B cell (primary cell): ENCODE measurements at places on chromosomes 13 and 19. TPM values are rescaled to one million over a fixed set of nuclear protein-coding genes. Genes with fewer than 3 reads are reported as not detected.

Gene PDS5B
- total RNA-seq, result 62.9 and 66.2 TPM in 2 replicates

Gene NUMBL
- 21.8 and 27.7 TPM in 2 replicates for total RNA-seq

Gene KCNJ14
- 2.1 and 2.3 TPM in 2 replicates for total RNA-seq

Gene KIR2DL1
- total RNA-seq, result not detected in 2 replicates

DNA sequence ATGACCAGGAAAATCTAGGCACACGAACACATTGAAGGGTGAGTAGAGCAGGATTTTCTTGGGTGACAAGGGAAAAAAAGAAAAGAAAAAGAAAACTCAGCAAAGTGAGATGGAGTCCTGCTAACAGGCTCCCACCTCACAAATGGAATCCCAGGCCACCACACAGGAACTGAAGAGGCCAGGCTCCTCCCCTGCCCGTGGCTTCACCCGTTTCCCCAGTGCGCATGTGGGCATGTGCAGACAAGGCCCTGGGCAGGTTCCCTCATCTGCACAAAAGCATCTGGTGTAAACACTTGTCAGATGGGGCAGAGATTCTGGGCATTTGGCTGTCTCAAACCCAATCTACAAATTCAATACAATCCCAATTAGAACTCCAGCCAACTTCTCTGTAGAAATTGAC, 24.5 kb downstream of the CFAP97D2 start:
- H3K4me3 ChIP-seq, result no peak overlapping the region
- H3K27ac ChIP-seq, result no peak overlapping the region
- no peaks in the 10 kb centered on the region for H3K36me3 ChIP-seq
- no peak for DNase-seq
- H3K27me3 ChIP-seq, result no peaks in the 10 kb centered on the region

GRCh38 chr13:101412076-101412475, 4.2 kb downstream of the NALCN start:
- H3K27me3 ChIP-seq, result peaks cover 10% of the 10 kb centered on the region
- DNase-seq, result no peak
- H3K27ac ChIP-seq, result no peak overlapping the region
- peaks cover 4% of the 10 kb centered on the region for H3K4me1 ChIP-seq
- no peak overlapping the region for H3K4me3 ChIP-seq
- no peaks in the 10 kb centered on the region for H3K36me3 ChIP-seq

- no peak overlapping the region for H3K4me3 ChIP-seq
- no peak overlapping the region for H3K27ac ChIP-seq
- DNase-seq, result no peak
- H3K4me1 ChIP-seq, result no peaks in the 10 kb centered on the region
Observed at GRCh38 chr13:25578526-25578925, 206.8 kb downstream of the ATP8A2 start.

DNA sequence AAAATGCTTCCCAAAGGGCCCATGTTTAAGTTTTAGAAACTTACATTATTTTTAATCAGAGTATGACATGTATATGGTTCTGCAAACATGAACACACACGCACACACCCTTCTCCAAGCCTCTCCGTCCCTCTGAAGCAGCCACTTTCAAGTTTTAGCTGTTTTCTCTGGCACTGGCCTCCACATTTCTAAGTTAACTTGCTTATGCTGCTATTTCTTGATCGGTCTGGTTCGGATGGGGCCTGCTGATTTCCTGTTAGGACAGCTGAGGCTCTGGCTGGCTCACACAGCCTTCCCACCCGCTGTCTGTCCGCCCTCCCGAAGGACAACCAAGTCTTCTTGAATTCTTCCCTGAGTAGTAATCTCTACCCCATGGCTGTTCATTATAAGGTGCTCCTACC, 4.4 kb downstream of the SPC24 start:
- H3K27ac ChIP-seq, result no peak overlapping the region
- no peaks in the 10 kb centered on the region for H3K36me3 ChIP-seq
- H3K4me3 ChIP-seq, result no peak overlapping the region
- no peak for DNase-seq
- H3K27me3 ChIP-seq, result peaks cover 4% of the 10 kb centered on the region
- peaks cover 9% of the 10 kb centered on the region for H3K4me1 ChIP-seq

DNA sequence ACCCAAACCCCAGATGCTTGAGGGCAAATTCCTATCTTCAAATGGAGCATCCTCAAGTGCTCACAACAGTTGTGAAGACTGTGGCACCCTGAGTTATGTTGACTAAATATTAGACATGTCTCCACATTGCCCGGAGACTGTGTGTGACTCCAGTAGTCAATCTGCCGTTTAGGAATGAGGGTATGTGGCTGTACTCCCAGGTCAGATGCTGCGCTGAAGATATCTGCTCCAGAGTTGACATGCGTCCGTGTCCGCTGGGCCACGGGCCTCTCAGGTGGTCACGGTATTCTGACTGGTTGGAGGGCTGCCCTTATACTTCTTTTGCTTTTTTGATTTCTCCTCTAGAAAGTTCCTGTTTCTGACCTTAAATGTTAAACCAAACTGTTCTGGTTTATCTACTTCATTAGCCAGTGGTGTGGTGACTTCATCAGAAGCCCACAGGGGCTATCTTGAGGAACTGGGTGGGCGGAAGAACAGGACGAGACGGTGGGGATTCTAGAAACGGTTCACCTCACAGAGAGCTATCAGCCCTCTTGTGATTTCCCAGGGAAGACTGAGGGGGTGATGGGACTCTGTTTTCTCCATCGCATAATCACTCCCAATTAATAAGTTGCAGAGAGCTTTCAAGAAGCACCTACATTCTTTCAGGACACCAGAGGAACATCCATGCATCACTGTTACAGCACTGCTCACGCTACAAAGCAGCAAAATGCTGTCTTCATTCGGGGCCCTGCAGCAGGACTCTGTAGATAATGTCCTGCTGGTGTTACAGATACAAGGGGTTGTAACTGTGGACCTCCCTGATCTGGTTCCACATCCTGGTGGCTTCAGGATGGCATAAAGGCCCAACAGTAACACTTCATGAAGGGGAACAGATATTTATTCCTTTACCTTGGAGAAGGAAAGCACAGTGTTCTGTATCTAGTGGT, 1.3 kb upstream of the LCP1 start:
- no peaks in the 10 kb centered on the region for H3K27me3 ChIP-seq
- H3K4me1 ChIP-seq, result peaks cover 35% of the 10 kb centered on the region
- no peaks in the 10 kb centered on the region for H3K36me3 ChIP-seq
- peak overlapping the region; percentile 91 for H3K27ac ChIP-seq

GRCh38 chr13:20475927-20476691, 49.5 kb downstream of the CRYL1 start:
- peak; percentile 68 for DNase-seq
- H3K4me3 ChIP-seq, result peak overlapping the region; percentile 21
- H3K4me1 ChIP-seq, result peaks cover 22% of the 10 kb centered on the region
- H3K36me3 ChIP-seq, result no peaks in the 10 kb centered on the region

DNA sequence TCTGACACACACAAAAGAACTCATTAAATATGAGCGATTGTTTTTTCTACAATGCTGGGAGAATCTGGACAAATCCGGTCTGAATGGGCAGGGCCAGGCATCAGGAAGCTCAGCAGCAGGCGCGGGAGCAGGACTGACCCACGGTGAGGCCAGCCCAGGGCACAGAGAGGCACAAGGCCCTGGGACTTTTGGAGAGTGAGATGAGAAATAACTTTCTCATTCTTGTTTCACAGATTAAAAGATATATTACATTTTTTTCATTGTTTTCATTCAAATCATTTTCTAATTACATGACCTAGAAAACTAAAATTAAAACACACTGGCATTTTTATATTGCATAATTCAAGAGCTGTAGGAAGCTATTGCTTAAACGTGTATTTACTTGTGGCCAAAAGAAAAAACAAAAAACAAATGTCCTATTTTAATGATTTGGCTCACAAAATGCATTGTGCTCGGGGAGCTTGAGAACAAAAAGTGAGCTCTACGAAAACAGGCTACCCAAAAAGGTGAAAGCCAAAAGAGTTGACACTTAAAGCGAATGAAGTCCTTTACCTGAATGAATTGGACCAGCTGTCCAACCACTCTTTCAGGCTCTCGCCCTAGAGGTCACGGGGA, 133.1 kb downstream of the TNFRSF19 start:
- no peak overlapping the region for H3K4me3 ChIP-seq
- H3K36me3 ChIP-seq, result no peaks in the 10 kb centered on the region
- no peak overlapping the region for H3K27ac ChIP-seq
- peaks cover 5% of the 10 kb centered on the region for H3K4me1 ChIP-seq

GRCh38 chr13:74438901-74439300, 304.7 kb upstream of the KLF12 start:
- H3K27me3 ChIP-seq, result no peaks in the 10 kb centered on the region
- no peak overlapping the region for H3K4me3 ChIP-seq
- H3K4me1 ChIP-seq, result no peaks in the 10 kb centered on the region
- H3K36me3 ChIP-seq, result no peaks in the 10 kb centered on the region
- H3K27ac ChIP-seq, result no peak overlapping the region
- DNase-seq, result no peak

DNA sequence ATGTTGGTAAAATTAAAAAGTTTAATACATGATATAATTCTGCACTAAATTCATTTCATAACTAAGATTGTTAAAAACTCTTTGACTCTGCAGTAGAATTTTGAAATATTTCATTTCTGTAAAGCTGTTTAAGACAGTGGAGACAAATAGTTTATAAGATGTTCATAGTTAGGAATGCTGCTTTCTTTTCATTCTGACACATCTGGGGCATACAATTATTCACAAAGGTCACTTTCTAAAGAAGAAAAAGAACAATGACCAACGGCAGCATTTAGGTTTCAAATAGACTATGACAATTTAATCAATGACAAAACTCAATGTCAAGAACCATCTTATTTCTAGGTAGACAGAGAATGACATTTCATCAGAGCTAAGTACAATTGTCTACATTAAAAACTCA, 1422.1 kb downstream of the PCDH9 start:
- H3K4me1 ChIP-seq, result no peaks in the 10 kb centered on the region
- H3K36me3 ChIP-seq, result no peaks in the 10 kb centered on the region
- no peaks in the 10 kb centered on the region for H3K27me3 ChIP-seq
- H3K27ac ChIP-seq, result no peak overlapping the region
- DNase-seq, result no peak
- H3K4me3 ChIP-seq, result no peak overlapping the region

- H3K27ac ChIP-seq, result no peak overlapping the region
- no peaks in the 10 kb centered on the region for H3K4me1 ChIP-seq
- H3K27me3 ChIP-seq, result peaks cover 7% of the 10 kb centered on the region
- DNase-seq, result no peak
- no peak overlapping the region for H3K4me3 ChIP-seq
Observed at GRCh38 chr19:32567486-32567885, 13.5 kb upstream of the PDCD5 start.

GRCh38 chr13:46340631-46341111, 46.4 kb downstream of the RUBCNL start:
- H3K27me3 ChIP-seq, result no peaks in the 10 kb centered on the region
- peaks cover 44% of the 10 kb centered on the region for H3K4me1 ChIP-seq
- H3K27ac ChIP-seq, result peak overlapping the region; percentile 72
- no peak overlapping the region for H3K4me3 ChIP-seq
- peaks cover 69% of the 10 kb centered on the region for H3K36me3 ChIP-seq
